Glomerular endothelial cell (primary cell): ENCODE measurements at places on chromosomes 12 and 14.

GRCh38 chr12:15854916-15855315, 27.3 kb upstream of the STRAP start:
- no peak for DNase-seq

GRCh38 chr12:14362352-14362751, 3.1 kb upstream of the ATF7IP start:
- no peak for DNase-seq

- no peak for DNase-seq
Observed at GRCh38 chr12:18990856-18991255, 138.7 kb upstream of the PLEKHA5 start.

DNA sequence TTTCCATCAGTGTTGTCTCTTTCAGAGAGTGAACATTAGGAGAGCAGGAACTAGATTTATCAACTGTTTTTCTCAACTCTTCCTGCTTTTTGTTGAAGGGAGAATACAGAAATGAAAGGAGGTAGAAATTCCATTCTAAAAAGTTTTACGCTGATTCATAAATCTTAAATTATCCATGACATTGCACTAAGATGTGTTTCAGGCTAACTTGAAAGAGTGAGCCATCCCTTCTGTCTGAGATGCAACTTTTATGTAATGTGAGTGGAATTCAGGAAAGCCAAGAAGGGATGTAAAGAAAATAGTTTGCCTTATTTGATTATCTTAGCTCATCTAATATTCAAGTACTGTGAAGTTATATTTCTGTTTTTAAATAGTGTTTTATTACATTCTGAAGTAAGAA, 349.5 kb upstream of the RGS6 start:
- DNase-seq: no peak

- no peak for DNase-seq
Observed at GRCh38 chr12:121538699-121539061, 42.1 kb downstream of the KDM2B start.

GRCh38 chr12:34392741-34393085, 370.4 kb downstream of the ALG10 start:
- no peak for DNase-seq

DNA sequence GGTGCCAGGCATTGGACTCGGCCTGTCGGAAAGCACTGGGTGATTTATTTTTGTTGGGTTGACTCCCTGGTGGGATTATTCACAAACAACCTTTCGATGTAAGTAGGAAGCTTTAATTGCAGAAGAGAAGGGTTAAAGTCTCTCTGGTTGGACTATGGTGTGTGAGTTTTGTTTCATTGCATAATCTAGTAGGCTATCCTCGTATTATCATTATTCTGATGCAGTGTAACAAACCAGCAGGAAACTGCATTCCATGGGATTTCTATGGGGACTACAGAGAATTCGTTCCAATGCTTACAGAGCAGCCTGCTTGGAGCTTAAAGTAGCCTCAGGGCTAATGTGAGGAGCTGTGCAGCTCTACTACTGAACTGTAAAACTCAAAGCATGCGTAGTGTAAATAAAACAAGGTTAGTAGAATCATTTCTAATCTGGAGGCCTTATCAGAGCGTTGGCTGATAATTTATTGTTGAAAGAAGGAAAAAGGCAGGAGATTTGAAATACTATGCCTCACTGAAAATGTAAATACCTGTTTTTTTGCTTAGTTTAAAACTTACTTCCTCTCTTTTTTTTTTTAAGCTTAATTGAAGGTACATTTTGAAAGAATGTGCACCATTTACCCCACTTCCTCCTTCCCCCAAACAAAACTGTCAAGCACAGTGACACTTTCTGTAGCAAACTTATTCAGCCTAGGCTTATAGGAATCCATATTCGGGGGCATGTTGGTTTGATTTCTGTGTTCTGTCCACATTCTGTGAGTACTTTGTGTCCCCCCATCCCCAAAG, 226.7 kb downstream of the NPAS3 start:
- DNase-seq: no peak

DNA sequence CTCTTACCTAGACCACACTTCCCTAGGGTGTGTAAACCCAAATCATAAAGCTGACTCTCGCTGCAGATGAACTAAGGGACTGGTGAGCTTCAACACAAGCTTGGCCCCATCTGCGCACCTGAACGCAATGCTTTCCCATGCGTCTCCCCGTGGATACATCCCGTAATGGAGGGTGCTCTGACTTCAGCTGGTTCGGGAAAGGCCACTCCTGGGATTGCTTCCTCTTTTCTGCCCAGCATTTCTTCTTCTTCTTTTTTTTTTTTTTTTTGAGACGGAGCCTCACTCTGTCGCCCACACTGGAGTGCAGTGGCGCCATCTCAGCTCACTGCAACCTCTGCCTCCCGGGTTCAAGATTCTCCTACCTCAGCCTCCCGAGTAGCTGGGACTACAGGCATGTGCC, 27.7 kb upstream of the ETFBKMT start:
- no peak for DNase-seq

DNA sequence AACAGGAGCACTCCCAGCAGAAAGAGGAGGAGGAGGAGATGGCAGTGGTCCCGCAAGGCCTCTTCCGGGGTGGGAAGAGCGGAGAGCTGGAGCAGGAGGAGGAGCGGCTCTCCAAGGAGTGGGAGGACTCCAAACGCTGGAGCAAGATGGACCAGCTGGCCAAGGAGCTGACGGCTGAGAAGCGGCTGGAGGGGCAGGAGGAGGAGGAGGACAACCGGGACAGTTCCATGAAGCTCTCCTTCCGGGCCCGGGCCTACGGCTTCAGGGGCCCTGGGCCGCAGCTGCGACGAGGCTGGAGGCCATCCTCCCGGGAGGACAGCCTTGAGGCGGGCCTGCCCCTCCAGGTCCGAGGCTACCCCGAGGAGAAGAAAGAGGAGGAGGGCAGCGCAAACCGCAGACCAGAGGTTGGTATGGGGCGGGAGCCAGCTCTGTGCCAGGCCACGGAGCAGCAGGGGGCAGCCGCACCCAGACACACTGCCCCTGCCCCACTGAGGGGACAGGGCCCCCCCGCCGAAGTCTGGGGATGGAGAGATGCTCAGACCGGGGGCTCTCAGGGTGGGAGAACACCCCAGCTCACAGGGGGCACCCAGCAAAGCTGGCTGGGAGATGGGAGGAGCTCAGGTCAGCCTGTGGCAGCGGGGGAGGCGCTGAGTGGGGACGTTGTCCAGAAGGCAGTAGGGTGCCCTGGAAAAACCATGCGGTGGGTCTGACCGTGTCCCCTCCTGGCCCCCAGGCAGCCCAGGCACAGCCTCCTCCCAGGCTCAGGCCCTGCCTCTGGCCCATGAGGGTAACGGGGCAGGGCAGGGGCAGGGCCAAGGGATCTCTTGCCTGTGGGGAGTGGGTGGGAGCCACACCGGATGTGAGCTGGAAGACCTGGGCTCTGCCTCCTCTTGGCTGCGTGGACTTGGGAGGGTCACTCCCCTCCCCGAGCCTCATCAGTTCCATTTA, 9.8 kb downstream of the CHGA start:
- DNase-seq: no peak

DNA sequence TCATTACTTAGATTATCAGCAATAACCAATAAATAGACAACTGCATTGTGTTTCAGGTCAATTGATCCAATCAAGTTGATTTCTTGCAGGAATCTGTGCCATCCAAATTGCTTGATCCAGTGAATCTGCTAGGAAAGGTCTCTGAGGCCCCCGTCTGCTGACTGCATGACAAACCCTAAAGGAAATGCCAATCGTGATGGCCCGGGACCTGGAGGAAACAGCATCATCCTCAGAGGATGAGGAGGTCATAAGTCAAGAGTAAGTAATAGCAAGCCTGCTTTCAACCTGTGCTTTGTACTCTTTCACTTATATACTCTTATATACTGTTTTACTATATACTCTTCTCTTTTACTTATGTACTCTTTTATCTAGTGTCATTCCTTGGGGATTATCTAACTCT, 1.9 kb downstream of the TTLL5 start:
- DNase-seq: no peak

DNA sequence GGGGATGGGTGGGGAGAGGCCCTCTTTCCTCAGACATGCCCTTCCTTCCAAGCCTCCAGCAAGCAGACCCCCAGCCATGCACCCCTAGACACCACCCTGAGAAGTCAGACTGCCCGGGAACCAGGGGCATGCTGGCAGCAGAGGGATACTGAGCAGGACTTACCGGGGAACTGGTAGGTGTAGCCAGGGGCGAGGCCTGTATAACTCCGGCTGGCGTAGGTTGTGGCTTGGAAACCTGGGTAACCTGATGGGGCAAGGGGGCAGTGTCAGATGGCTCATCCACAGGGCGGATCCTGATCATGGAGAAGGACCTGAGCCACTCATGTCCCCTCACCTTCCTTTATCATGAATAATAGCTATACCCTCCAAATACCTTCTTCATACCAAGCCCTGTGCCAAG, 15.8 kb downstream of the MSI1 start:
- no peak for DNase-seq

- no peak for DNase-seq
Observed at GRCh38 chr12:65355461-65355860, 77.0 kb downstream of the MSRB3 start.

GRCh38 chr14:102565959-102566358, 26.5 kb upstream of the RCOR1 start:
- no peak for DNase-seq

DNA sequence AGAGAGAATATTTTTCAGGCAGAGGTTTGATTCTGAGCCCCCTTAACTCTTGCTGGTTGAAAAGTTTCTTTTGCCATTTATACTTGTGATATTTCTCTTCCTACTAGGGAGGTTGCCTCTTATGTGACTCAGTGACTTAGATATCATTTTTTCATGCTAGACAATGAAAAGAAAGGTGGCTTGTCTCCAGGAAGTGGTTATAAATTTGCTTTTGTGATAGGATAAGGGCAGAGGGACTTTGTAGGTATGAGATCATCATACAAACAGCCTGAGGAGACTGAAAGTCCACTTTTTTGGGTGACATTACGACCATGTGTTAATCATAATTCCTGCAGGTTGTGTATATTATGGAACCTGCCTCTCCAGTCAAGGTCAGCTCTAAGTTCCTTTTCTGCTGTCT, 35.8 kb downstream of the ACSM4 start:
- no peak for DNase-seq
